ENCODE measurements at places on chromosomes 4 and X. TPM values are rescaled to one million over a fixed set of nuclear protein-coding genes. Genes with fewer than 3 reads are reported as not detected.

FGF13 gene
- total RNA-seq: 2.3 TPM

SOWAHB gene
- 0.16 TPM for total RNA-seq

FAT1 gene
- 334 TPM for total RNA-seq

ADH1C gene
- not detected for total RNA-seq

RAB33A gene
- total RNA-seq: 0.49 TPM

RTL5 gene
- total RNA-seq: 2.9 TPM

CCKAR gene
- not detected for total RNA-seq

ASB9 gene
- total RNA-seq: 3.0 TPM

PLP1 gene
- total RNA-seq: 1.9 TPM

ADAMTS3 gene
- total RNA-seq: 4.5 TPM

CMC4 gene
- total RNA-seq: 12.0 TPM

CAPN6 gene
- total RNA-seq: 0.16 TPM

TLR6 gene
- total RNA-seq: 3.1 TPM

MAGED4 gene
- total RNA-seq: 57.8 TPM
